Activated naive CD8-positive, alpha-beta T cell treated with anti-CD3 and anti-CD28 coated beads, Interleukin-2, amount 50 U/mL, for 24 hours (primary cell): ENCODE measurements at places on chromosomes 3 and 15.

- DNase-seq, result no peak
Observed at GRCh38 chr3:170713653-170714052, 127.8 kb upstream of the SLC7A14 start.

DNA sequence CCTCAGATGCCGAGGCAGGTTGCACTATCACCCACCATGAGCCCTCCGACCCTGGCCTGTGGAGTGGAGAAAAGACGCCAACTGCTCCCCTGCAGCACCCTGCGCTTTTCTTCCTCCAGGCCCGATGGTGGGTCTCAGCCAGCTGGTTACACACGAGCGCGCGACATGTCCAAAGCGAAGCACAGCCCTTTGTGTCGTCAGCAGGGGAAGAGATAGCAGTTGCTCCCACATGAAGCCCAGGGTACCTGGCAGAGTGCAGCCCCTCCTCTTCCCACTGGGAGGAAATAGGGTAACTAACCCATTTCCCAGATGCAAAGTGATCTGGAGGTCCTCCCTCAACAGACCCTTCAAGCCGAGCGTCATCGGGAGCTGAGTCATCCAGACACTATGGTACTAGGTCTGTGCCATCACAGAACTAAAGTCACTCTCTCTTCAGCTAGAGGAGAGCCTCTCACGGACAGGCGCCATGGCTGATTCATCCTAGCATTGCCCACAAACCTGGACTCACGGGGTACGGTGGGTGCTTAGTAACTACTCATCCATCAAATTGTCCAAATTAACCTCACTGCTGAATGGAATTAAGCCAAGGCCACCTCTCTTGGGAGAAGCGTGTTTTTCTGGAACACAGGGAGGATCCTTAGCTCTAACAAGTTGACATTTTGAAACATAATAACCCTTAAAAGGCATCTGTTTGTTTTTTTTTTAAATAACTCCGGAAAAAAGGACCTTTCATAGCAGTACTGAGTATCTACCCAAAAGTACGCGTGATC is 45.2 kb upstream of the BDH1 start:
- DNase-seq, result no peak

DNA sequence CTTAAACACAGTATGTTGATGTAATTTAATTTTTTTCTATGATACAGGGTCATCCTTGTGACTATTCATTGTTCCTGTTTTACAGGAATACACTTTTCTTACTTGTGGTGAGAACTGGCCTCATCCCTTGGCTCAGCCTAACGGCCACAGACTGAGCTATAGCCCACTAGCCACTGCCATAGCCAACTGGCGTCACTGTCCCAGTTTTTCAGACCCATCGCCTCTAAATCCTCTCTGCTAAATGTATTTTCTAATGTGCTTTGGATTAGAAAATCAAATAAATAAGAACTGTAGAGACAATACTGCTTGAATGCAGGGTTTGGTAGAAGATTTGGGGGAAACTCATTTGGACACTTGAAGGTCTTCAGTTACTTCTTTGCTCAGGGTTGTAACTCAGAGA is 113.1 kb downstream of the TIGIT start:
- DNase-seq, result no peak

- no peak for DNase-seq
Observed at GRCh38 chr3:172065967-172066762, 26.8 kb downstream of the FNDC3B start.

DNA sequence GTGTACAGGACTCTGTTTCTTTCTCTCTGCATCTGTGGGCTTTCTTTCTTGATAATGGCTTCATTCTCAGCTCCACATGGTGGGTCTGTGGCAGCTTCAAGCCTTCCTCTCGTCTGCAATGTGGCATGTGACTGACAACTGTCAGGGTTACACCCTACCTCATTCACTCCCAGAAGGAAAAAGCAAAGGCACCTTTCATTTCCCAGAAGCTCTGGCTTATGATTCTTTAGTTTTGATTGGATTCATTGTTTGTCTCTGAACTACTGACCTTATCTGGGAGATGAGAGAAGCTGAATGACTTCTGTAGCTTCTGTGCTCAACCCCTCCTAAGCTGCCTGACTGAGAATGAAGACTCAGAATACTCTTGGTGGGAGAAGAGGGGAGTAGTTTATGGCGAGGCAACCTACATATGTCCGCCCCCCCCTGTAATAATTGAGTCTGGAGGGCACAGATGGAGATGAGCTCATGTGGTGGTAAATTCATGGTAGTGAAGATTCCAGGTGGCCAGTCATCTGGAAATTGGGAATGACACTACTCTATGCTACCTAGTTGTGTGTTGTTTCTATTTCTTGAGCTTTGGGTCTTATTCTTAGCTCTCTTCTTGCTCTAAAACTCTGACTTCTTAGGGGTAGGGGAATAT is 38.4 kb downstream of the KCNAB1 start:
- DNase-seq, result no peak

DNA sequence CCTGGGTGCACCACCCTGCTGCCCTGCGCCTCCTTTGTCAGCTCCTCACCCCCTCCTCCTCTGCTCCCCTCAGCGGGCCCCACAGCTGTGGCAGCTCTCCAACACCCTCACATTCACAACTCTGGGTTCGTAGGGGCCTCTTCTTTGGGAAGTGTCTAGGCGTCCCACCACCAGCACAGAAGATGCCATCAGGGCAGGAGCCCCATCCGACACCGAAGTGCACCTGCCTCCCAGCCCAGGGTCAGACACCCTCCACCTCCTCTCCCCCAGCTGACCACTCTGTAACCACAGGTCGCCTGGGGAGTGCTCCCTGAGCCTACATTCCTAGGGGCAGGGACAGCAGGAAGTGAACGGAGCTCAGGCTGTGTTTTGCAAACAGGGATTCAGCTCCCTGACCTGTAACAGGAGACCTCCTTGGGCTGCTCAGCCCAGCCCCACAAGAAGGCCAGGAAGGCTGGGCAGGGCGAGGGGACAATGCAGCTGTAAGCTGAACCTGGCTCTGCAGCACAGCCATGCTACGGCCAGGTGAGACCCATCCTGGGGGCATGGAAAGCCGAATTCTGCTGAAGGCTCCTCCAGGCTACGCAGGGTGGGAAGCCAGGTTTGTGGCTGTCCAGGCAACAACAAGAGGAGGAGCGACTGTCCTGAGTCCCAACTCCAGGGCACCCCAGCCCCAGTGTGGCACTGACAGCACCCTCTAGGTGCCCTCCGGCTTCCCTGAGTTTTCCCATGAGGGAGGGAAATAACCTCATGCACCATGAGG is 269.0 kb downstream of the GOLGA6L6 start:
- no peak for DNase-seq

- DNase-seq, result no peak
Observed at GRCh38 chr15:89364341-89364740, 29.7 kb upstream of the POLG start.

DNA sequence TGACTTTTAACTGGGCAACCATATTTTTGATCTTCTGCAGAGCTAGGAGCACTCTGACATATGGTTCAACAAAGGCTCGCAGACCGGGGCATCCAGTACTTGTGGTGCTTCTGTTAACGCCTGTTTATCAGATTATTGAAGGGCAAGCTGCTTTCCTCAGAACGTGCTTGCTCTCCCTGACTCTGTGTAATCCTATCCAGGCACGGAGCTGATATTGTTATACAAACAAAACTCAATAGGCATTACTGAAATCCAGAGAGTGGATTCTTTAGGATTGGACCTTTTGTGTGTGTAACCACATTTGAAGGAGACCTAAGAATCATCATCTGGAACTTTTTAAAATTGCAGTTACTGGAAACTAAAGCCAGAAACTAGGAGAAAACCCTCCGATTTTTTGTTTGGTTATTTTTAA is 246.5 kb downstream of the PTPRG start:
- no peak for DNase-seq

GRCh38 chr3:73380735-73381532 is 243.8 kb downstream of the PDZRN3 start:
- DNase-seq, result no peak
